ENCODE measurements at places on chromosomes 7 and 10. TPM values are rescaled to one million over a fixed set of nuclear protein-coding genes. Genes with fewer than 3 reads are reported as not detected.

Gene VSTM2A
- total RNA-seq = not detected

Gene ASB10
- total RNA-seq = not detected

Gene ITGB8
- 41.0 TPM for total RNA-seq

Gene ACSL5
- total RNA-seq = 11.8 TPM

Gene HECTD2
- 33.8 TPM for total RNA-seq

Gene GSDME
- 18.8 TPM for total RNA-seq

Gene GIMAP2
- 6.1 TPM for total RNA-seq

Gene INA
- total RNA-seq = 0.13 TPM

Gene TDRD1
- under 0.01 TPM for total RNA-seq

Gene NEBL
- total RNA-seq = 59.6 TPM

Gene CDH23
- 4.3 TPM for total RNA-seq

Gene TAS2R38
- total RNA-seq = not detected

Gene SPDYE16
- total RNA-seq = not detected

Gene GLI3
- 20.2 TPM for total RNA-seq

Gene SNX8
- total RNA-seq = 27.2 TPM

Gene NME8
- not detected for total RNA-seq
